Urinary bladder (tissue), 4 donors: ENCODE measurements at places on chromosomes 6 and 20. TPM values are rescaled to one million over a fixed set of nuclear protein-coding genes. Genes with fewer than 3 reads are reported as not detected.

DNA sequence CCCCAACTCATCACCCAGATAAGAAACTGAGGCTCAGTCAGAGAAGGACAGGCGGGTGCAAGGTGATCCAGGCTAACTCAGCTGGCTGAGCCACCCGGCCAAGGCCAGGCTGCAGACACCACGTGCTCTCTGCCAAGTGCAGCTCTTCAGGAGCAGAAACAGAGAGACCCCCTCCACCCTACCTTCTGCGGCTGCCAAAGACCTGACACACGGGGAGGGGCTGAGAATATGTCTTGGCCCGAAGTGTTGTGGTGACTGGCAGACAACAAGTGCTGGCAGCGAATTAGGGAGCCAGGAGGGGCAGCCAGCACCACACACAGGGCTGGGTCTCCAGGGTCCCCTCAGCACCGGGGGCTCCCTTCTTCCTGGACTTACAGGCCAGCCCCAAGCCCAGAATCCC, 22.5 kb downstream of the PREX1 start:
- DNase-seq, result no peak

- DNase-seq, result no peak
Observed at GRCh38 chr6:16850681-16851026, 89.4 kb upstream of the ATXN1 start.

- no peak for DNase-seq
Observed at GRCh38 chr6:7578516-7578915, 11.5 kb upstream of the SNRNP48 start.

- DNase-seq, result no peak
Observed at GRCh38 chr6:33759887-33760629, 13.4 kb upstream of the IP6K3 start.

DNA sequence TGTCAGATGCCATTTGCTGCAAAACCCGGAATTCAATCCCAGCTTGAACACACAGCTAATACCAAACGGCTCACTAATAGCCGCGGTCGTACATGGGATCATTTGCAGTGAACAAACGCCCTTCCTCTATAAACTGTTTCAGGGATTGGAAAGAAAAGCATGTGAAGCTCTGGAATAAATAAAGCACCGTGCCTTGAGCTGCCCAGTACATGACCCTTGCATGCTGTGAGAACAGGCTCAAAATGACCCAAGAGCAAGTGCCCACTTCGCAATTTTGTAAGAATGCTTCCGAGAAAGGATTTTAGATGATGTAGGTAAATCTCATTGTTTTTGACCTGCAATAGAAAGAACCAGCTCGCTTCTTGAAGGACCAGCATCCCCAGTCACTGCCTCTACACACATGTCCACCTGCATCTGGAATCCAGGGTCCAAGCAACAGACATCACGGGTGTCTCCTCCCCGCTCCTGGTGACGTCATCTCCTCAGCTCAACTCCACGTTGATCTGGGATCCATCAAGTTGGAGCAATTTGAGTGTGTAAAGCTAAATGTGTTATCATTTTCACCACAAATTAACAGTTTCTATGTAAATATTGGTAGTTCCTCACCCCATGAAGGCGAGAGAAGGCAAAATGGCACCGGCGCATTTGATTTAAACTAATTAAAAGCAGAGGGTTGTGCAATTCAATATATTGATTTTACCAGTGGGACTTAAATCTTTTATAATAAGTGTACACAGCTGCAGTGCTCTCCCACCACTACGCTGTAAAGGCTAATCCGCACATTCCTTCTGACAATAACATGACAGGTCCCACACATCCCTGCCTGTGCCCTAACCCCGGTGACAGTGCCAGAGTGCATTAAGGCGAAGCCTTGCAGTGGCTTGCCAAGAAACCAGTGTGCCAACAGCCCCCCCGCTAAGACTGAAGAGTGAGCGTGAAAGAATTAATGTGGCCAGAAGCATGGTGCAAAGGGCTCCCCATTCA, 6.2 kb downstream of the BMP7 start:
- no peak for DNase-seq

DNA sequence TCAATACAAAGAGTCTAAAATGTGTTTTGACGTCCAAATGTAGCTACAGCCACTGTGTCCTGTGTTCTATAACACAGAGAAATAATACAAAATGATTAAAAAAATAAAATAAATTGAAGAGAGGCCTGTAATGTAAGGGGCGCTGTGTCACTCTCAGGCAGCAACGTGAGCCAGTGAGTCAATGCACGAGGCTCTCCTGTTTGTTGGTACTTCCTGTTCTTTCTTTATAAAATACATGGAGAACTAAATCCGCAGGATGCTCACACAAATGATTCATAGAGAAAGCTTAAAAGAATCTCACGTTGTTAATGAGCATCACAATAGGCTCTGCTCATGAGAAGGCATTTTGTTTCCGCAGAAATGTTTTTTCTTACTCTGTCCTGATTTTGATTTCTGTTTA, 635.0 kb upstream of the AGPAT4 start:
- no peak for DNase-seq

DNA sequence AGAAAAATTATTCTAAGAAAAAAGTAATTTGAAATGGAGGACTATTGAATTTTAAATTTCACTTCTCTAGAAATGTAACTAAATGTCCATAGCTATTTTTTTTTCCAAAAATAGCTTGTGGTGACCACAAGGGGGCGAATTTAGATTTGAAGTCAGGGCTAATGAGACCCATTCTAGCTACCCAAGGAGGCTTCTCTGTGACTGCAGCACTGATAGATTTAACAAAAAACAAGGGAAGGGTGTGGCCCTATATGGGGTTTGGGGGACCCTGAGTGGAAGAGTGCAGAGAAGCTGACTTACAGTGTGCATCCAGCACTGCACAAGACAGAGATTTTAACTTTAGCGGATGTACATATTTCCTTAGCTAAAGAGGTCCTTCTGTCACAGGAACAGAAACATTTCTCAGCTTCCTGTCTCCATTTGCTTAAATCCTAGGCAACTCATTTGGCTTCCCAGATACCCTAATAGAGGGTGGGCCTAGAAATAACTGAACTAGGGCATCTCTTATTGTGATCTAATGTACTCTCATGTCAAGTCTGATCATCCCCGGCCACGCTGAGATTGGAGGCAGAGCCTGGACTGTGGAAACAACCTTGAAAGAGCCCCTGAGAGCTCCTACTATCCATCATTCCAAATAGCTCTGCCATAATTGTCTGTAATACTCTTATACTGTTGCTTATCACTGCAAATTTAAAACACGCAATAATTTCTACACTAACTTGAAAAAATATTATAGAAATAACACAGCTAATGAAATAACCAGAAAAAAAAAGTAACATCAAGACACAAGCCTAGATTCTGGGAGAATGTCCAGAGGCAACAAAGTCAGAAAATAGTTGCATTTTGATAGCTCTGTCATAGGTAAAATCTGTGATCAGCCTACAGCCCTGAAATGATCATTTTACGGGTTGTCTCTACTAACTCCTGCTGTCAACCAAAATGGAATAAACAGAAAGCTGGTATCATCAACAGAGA, 93.6 kb downstream of the SNAP91 start:
- DNase-seq, result peak; percentile 17

DNA sequence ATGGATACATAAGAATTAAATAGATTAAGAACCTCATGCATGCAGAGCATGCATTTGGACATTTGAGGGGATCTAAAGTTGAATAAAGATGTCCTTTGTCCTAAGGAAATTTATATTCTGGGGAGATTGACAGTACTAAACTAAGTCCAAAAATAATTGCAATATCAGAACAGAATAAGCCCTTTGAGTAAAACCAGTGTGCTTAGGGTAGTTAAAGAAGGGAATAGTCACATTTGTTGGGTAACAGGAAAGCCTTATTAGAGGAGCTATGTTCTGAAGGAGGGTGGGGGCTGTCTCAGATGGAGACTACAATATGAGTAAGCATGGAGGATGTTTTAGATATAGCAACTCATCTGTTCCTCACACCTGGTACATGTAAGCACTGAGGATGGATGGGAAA, 35.8 kb downstream of the CDC5L start:
- no peak for DNase-seq

DNA sequence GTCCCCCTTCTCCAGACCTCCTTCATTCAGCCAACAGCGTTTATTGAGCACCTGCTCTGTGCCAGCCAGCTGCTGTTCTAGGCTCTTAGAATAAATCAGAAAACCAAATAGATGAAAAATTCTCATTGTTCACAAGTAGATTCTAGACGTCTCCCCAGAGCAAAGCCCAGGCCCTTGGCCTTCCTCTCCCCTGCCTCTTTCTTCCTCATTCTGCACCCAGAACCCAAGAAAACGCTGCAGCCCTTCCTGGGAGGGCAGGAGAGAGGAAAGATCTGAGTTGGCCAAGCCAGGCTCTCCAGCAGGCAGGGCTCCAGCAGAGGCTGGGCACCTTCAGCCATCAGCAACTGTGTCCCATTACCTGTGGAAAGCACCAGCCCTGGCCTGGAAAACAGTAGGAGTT, 12.0 kb upstream of the BPI start:
- no peak for DNase-seq

GRCh38 chr6:127266892-127267645, 405 bp downstream of the RNF146 start:
- DNase-seq, result peak; percentile 25

DNA sequence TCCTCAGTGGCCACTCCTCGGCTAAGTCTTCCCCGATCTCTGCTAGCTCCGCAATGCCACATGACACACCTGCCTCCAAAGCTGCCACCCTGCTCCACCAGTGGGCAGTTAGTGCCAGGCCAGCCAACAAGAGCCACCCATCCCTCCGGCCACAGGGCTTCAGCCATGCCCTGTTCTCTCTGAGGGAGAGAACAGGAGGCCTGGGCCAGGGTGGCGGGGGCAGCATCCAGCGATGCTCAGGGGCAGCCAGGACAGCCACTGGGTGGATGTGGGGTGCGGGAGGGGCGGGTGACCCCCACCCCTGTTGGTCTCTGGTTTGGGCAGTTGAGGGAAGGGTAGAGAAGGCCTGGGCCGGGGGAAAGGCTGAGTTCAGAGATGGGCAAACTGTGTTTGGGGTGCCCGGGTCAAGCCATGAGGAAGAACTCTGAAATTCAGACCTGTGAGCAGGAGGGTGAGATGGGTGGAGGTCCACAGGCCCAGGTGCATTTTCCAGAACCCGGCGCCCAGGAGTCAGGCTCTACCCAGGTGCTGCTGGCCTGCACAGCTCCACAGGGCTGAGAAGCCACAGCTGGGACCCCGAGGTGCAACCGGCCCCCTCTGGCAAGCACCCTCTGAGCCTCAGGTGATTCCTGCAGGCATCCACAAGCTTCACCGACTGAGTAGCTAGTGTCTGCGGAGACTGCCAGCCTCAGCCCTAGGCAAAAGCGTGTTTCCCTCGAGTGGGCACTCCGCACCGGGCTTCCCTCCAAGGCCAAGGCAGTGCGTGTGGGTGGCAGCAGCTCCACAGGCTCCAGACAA, 91.1 kb downstream of the SULF2 start:
- no peak for DNase-seq

DNA sequence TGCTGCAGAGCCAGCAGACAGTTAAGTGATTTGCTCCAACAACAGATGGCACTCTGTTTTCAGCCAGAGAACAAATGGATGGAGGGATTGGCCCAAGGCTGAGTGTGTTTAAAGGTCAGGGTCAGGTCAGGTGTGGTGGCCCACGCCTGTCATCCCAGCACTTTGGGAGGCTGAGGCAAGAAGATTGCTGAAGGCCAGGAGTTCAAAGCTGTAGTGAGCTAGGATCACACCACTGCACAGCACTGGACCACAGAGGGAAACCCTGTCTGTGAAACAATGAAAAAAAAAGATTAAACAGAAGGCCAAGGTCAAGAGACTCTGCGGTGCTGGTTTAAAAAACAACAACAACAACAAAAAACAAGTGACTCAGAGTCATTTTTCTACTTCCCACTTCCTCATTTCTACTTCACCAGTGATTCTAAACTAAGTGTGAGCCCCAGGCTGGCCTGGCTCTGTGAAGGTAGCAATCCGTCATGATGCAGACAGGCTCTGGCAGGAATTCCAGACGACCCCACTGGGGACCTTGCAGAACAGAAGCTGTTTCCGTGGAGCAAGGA, 42.5 kb upstream of the ARMC2 start:
- DNase-seq, result no peak

DNA sequence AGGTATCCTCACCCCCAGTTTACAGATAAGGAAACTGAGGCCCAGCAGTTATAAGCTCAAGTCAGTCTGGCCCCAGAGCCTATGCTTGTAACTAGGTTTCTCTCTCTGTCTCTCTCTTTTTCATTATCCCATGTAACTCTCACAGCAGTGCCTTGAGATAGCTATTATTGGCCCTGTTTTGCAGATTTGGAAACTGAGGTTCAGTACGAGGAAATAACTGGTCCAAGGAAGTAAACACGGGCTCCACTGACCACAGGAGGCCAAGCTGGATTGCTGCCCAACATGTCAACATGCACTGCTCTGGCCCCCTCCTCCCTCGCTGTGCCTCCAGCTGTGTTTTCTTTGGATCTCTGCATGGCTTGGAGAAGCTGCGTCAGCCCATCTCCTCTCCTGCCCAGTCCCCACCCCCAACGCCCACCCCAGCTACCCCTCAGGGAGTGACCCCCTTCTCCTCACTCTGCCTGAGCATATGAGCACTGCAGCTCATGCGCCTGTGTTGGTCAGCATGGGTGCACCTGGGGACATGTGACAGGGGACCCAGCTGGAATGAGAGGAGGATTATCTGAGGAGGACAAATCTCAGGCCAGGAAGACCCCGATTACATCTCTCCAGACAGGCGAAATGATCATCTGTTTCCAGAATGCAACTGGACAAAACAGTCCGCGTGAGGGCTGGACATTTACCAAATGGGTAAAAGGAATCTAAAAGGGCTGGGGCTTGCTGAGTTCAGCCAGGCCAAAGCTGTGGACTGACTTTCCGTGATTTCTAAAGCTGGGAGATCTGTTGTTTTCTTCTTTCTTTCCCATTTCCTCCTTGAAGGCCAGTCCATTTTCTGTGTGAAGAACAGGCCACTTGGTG, 7.8 kb upstream of the PLTP start:
- DNase-seq, result peak; percentile 48

GRCh38 chr6:90008908-90009501, 114.7 kb downstream of the GJA10 start:
- DNase-seq, result no peak

- no peak for DNase-seq
Observed at GRCh38 chr6:20365456-20365855, 36.2 kb upstream of the E2F3 start.

GRCh38 chr6:148866657-148867268, 119.9 kb downstream of the UST start:
- DNase-seq, result no peak

GRCh38 chr20:63627751-63628245, 897 bp upstream of the GMEB2 start:
- no peak for DNase-seq

DNA sequence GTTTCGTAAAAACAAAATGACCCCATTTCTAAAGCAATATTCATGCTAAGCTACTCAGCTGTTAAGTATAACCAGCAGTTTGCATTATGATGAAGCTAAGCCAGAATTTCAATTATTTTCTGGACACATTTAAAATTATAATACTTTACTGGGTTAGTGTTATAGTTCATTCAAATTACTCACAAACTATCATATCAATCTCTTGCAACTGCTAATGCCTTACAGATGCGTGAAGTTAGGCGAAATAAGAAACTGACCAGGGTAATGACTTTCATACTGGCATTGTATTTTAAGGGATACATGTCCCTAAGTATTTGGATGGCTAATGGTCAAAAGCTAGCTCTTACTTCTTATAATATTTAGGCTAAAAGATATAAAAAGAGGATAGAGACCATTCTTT, 249.6 kb downstream of the TSHZ2 start:
- no peak for DNase-seq

The TGM3 gene
- polyA plus RNA-seq, result not detected

The FNDC1 gene
- polyA plus RNA-seq, result 0.84 TPM

The ZNFX1 gene
- polyA plus RNA-seq, result 17.2 TPM

The HTR1B gene
- 1.7 TPM for polyA plus RNA-seq

The RSPH9 gene
- polyA plus RNA-seq, result 0.60 TPM

The TMEM200A gene
- 9.5 TPM for polyA plus RNA-seq

The SUMO4 gene
- not detected for polyA plus RNA-seq

The EGFL8 gene
- 22.8 TPM for polyA plus RNA-seq
